ENCODE measurements at places on chromosomes 2 and 18. TPM values are rescaled to one million over a fixed set of nuclear protein-coding genes. Genes with fewer than 3 reads are reported as not detected.

DNA sequence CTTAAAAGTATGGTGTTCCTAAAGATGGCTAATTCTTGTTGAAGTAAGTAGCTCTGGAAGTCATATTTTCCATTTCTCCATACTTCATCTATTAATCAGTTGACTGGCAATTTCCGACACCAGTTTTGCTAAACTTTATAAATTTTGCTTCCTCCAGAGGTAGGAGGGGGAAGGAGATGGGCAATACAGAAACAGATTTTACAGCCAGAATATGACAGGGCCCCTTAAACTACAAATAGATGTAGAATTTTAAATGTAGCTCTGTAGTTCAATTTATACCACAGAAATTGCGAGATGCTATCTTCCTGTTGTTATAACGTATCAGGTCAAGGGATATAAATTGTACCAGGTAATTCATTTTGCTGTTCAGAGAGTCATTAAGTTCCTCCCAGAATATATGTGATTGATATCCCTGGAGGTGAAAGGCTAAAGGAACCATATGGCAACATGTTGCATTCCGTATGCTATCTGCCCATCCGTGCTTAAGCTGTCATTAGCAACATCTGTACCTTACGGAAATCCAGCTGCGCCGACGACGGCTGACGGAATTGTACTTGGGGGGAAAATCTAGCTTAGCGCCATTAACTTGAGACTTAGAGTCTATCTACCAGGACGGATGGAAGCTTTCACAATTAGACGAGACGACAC, 8.4 kb upstream of the NR4A2 start:
- no peak for DNase-seq

DNA sequence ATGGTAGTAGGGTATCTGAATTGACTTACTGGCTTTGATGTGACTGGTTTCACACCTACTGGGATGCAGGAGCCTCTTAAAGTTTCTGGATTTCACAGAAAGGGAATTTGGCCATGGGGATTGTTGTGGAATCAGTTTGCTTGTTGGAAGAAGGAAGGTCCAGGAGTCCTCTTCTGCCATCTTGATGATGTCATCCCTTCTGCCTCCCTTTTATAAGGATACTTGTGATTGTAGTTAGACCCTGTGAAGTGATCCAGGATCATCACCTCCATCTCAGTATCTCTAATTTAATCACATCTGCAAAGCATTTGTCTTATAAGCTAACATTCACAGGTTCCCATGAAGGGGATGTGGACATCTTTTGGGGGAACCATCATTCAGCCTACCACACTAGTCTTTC, 79.5 kb downstream of the CCDC138 start:
- no peak for DNase-seq

- no peak for DNase-seq
Observed at GRCh38 chr2:201913201-201913600, 106.9 kb downstream of the CDK15 start.

The CRYBA2 gene
- 26.4 TPM for total RNA-seq

DNA sequence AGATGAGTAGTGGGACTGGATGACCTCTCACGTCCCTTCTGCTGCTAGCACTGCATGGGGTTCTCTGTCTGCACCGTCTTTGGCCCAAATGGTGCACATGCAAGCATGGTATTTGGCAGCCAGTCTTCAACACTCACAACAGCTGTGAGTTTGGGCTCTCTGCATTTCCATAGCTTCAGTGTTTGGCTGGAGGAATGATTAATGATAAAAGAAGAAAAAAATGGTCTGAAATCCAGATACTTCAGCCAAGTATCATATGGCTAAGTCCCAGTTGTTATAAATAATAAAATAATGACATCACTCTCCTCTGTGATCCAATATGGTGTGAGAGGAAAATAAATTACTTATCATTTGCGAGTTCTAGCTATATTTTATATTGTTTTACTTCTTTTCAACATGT, 173.3 kb downstream of the DCDC2C start:
- DNase-seq, result no peak

DNA sequence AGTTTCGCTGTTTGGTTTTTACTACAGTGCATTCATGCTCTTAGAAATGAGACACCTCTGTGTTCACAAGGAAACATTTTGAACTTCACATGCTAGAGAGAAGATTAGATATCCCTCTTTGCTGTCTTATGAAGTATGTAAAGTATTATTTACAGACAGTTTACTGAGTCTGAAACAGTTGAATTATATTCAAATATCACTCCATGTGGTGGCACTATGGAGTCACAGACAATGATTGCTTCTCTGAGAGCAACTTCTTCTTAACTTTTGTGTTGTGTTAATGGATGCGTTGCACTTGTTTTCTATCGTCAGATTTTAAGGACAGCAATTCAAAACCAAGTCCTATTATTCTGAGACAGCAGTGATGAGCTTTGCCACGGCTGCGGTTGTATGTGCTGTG, 823.6 kb downstream of the GALR1 start:
- DNase-seq, result no peak

The LINC00305 gene
- not detected for total RNA-seq

The TTR gene
- 352 TPM for total RNA-seq

- DNase-seq, result no peak
Observed at GRCh38 chr2:153488072-153488471, 9.5 kb upstream of the RPRM start.

DNA sequence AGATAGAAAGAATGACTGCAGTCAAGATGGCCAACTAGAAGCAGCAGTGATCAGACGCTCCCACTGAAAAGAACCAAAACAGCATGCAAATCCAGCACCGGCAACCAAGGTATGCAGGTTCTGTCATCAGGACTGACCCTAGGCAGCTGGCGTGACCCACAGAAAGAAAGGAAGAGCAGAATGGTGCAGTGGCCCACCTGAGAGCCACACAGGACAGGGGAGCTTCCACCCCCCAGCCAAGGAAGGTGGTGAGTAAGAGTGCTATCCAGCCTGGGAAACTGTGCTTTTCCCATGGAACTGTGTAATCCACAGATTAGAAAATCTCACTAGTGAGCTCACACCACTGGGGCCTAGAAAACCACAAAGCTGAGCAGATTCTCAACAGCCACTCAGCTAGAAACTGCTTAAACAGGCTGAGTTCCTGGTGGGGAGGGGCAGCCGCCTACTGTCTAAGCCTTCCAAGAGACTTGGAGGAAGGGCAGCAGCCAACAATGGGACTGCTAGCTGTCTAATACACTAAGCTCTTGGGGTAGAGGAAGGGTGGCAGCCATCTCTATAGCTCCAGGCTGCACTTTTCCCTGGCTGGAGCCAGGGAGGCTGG, 127.9 kb downstream of the EVA1A start:
- DNase-seq, result no peak

- DNase-seq, result no peak
Observed at GRCh38 chr2:36819095-36819711, 122.7 kb downstream of the VIT start.

The SAG gene
- total RNA-seq, result not detected

The FTCDNL1 gene
- 2.6 TPM for total RNA-seq

The RAD51AP2 gene
- not detected for total RNA-seq

DNA sequence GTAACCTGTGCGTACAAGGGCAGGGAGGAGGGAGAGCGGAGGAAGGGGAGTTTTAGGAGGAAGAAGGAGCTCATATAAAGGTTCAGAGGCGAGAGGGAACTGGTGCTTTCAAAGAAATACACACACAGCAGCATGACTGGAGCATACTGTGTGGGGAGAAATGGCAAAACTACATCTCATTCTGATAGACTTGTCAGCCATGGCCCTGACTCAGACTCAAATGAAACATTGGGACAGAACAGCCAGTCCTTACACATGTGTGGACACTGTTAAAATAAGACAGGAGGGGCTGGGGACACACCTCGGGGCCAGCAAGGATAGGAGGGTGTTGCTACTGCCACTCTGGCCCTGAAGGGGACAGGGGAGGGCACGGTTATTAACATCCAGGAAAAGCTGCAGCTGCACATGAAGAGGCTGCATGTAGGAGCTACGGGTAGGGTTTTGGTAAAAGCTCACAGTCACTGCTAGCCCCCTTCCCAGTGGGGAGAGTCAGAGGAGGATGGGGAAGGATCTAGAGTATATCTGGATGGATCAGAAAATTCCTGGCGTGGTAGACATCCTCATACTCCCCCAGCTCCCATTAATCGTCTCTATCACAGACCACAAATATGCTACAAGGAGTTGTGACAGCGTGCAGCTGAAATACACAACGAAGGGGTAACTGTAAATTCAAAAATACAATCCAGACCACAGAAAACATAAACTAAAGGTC, 110.5 kb downstream of the GATA6 start:
- no peak for DNase-seq

DNA sequence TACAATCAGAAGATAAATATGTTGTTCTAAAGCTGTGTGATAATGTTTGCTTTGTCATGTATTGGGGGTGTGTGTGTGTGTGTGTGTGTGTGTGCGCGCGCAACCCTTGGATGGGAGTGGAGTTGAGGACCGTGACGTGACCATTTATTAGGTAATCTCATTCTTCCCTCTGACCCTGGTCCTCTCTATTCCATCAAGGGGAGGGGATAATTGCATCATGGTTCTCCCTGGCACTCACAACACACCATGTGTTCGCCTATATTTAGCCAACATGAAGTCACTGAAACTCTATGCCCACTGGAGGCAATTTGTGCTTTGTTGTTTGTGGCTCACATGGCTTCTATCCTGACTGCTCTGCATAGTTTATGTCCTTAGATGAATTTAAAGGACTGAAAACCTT, 79.8 kb upstream of the LRPPRC start:
- no peak for DNase-seq

GRCh38 chr18:33022370-33022769, 249.5 kb upstream of the KLHL14 start:
- no peak for DNase-seq

GRCh38 chr2:239894276-239894675, 130.9 kb downstream of the NDUFA10 start:
- DNase-seq, result no peak

GRCh38 chr2:179250848-179251504, 13.7 kb downstream of the SESTD1 start:
- no peak for DNase-seq

- DNase-seq, result no peak
Observed at GRCh38 chr18:13313006-13313686, 94.6 kb downstream of the LDLRAD4 start.

The PAX3 gene
- total RNA-seq, result not detected

- no peak for DNase-seq
Observed at GRCh38 chr2:14256890-14257289, 375.6 kb upstream of the LRATD1 start.

GRCh38 chr18:50152900-50153299, 42.0 kb downstream of the MYO5B start:
- no peak for DNase-seq

The ZAP70 gene
- 4.0 TPM for total RNA-seq

DNA sequence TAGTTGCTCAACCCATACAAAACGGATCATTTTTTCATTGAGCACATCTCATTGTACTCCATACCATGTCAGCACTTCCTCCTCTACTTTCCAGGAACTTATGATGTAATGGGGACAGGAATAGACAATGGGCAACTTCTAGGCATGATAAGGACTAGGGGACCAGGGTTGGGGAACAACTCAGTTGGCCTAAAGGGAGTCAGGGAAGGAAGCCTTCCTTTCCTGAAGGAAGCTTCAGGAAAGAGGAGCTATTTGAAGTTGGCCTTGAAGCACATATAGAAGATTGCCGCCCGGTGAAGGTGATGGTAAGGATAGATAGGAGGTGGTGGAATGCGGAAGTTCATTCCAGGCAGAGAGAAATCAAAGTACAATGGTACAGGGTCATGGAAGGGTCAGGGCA, 283.9 kb downstream of the SLC8A1 start:
- DNase-seq, result no peak

The HOXD1 gene
- not detected for total RNA-seq

- no peak for DNase-seq
Observed at GRCh38 chr2:105403783-105404698, 5.2 kb upstream of the FHL2 start.

DNA sequence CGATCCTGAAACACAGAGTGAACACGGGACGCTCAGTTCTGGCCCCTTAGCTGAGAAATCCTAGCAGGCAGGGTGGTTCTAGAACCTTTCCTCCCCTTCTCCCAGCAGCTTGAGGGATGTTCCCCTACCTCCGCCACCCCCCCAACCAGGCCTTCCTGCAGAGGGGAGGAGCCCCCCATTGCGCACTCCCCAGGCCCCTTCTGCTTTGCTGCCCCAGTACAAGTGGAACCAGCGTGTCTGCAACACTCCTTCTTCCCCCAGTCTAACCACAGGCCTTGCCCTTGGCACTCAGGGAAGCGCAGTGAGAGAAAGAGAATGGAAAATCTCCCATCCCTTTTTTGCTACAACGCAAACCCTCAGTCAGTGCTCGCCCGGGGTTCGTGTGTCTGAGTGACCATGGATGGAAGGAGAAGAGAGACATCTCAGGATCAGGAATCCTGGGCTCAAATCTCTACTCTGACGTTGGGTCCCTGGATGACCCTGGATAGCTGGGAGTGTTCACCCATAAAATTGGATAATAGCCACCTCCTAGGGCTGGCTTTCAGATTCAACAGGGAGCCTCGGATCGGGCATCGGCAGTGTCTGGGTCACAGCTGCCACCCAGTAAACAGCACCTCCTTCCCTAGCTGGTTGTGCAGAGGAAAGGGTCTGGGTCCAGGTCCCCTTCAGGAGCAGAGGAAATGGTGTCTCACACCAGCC, 3.7 kb downstream of the NPPC start:
- no peak for DNase-seq

DNA sequence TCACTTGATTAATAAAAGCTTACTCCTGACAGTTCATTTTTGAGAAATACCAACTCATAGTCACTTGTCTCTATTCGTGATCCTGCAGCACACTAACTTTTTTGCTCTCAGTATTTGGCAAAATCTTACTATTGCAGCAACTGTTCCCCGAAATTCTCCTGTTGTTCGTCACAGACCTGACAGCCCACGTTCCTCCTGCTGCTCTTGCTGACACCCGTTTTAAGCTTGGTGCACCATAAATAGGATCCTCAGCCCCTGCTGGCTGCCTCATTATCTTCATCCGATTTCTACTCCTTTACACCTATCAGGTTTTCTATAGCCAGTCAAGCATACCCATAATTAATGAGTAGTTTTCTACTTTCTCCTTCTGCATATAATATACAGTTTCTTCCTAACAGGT, 368.8 kb downstream of the PLCL1 start:
- DNase-seq, result no peak

The CBLN2 gene
- not detected for total RNA-seq

GRCh38 chr2:181991171-181991885, 5.7 kb downstream of the PPP1R1C start:
- DNase-seq, result no peak
